ENCODE measurements at places on chromosomes 3 and 15.

DNA sequence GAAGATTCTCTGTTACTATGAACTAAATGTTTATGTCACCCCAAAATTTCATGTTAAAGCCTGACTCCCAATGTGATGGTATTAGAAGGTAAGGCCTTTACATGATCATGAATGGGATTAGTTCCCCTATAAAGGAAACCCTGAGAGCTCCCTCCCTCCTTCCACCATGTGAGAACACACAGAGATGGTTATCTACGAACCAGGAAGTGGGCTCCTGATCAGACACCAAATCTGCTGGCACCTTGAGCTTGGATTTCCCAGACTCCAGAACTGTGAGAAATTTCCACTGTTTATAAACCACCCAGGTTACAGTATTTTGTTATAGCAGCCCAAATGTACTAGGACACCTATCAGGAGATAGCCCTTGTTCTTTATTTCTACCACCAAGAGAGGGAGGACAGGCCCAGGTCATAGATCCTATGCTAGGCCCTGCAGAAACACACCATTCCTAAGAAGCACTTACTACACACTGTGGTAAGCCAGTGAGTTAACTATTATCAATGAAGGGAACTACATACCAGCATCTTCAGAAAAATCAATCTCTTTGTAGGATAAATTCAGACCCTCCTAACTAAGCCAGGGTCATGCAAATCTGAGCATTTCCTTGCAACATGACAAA, 59.0 kb downstream of the PRKAR2A start:
- peak; percentile 15 for DNase-seq

- DNase-seq, result no peak
These were observed 198.1 kb downstream of the NEK10 start for GRCh38 chr3:27171113-27171512.

- DNase-seq, result no peak
These were observed 24.8 kb upstream of the BHLHE40 start for GRCh38 chr3:4954256-4955000.

DNA sequence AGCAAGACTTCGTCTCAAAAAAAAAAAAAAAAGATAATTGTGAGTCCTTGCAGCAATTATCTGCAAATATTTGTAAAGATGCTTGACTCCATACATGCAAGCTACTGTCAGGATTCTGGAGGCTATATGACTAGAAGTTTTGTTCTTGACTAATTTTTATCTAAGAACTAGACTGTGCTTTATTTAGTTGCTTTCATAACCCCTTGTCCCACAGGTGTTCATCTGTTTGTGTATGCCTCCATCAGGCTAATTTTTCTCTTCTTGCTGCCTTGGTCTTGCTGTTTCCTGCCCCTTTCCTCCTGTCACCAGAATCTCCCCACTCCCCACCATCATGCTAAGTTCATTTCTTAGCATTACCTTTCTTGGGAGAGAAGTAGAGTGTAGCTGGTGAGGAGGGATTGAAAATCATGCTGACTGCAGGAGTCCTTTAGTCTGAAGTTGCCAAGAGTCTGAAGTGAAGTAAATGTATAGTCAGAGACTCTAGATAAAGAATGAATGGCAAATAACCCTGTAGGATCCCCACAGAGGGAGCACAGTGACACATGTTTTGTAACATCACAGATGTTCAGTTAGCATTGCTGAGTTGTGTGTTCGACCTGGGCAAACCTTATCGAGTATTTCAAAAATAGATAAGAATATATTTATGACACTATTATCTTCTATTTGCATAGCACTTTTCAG, 12.5 kb downstream of the ST3GAL6 start:
- no peak for DNase-seq

DNA sequence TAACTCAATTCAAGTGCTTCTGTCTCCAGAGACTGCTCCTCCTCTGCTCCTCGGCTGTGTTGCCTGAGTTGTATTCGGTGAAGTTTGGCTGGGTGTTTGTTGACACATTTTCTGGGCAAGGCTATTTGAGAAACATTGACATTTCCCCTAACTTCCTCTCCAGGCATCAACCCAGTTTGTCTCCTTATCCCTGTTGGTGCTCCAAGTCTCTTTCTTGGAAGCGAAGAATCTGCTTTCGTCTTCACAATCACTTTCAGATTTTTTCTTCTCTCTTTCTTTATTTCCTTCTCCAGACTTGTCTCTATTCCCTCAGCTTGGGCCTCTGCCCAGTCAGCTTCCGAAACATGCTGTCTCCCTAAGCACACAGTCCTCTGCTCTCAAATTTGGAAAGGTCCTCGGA, 84.7 kb downstream of the ETV5 start:
- DNase-seq, result no peak

DNA sequence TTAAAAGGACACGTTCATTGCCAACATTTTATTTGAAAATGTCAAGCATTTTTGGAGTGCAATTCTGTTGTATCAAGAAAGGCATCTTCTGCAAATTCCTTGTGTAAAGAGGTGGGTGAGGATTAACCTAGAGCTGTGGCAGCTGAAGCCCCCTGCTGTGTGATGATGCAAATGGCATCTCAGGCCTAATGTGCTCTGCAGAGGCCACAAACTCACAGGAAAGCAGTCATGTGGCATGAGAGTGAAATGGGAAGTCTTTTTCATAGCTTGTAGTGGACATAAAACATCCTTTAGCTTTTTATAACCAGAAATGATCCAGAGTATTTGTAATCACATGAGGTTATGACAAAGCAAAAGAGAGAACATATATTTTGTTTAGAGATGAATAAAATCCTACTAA, 6.4 kb downstream of the CADM2 start:
- no peak for DNase-seq

DNA sequence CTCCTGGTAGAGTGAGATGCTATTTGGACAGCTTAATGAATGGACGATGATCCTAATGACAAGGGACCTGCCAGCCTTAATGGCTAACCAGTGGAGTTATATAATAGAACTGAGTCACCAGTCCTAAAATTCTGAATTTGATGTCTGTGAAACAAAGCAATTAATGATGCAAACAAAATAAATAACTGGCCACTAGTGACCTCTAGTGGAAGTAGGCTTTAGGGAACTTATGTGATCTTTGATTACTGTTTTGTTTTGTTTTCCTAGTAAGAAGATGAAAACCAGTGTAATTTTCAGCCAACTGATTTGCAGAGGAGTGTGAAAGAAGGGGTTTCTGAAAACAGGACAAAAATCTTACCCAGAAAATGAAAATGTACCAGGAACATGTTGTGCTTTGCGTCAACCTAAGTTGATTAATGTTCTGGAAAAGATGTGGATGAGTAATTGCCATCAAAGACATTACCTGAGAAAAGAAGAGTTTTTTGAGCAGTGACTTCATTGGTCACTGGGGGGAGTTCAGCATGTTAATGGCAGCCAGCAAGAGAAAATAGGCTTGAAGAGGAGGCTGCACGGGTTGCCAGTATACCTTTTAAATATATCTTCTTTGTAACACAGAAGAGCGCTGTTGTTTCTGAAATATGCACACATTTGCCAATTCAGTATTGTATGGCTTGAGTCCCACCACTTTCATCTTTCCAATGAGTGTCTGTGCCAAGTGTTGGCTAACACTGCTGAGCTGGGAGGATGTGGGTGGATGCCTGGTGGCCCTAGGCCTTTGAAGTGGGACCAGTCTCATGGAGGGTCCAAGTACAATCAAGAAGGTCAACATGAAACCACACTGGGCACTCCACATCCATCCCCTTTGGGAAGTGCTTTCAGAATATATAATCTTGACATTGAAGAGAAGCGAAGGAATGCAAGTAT, 9.3 kb downstream of the VEPH1 start:
- DNase-seq, result peak; percentile 6

DNA sequence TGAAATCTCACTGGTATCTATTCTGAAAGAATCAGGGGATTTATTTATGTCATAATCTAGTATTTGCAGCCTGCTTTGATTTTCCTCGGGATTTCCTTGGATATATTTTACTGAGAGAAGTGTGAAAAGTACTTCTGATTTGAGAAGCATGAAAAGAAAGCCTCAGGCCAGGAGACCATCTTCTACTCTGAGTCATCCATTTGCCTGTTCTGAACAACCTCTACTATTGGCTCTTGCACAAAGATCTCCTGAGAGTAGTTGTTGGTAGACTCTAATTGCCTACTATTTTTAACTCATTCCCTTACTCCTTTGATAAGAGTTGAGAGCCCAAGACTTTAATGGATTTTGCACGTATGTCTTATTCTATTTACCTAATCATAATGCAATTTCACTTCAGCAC, 318.9 kb downstream of the BCHE start:
- DNase-seq, result no peak

DNA sequence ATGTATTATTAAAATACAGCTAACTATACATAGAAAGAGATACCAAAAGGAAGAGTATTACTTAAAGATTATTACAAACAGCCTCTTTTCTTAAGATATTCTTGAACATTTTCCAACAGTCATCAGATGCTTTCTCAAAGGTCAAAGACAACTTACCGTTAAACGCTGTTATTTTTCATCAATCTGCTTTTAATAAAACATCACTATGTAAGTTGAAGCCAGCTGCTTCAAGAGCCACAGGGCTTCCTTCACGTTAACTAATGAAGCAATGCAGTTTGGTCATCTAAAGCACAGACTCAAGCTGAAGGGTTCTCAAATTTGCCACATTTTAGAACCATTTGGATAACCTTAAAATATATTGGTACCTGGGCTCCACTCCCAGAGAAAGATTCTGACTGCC, 578.8 kb downstream of the ROBO2 start:
- no peak for DNase-seq

DNA sequence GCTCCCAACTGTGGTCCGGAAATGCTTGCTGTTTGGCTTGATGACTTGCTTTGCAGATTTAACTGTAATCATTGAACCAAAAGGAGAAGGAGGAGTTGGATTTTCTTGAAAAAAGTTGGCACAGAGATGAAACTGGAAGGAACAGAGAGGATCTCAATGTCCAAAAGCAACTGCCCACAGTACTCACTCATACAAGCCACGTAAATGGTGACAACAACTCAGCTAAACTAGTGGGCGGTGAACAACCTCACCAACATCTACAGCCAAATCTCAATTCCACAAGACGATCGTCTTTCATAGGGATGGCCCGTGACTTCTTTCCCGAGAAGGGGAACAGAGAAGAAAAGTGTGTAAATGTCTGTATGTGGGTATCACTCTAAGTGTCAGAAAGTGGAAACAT, 48.1 kb downstream of the MYO5C start:
- no peak for DNase-seq

DNA sequence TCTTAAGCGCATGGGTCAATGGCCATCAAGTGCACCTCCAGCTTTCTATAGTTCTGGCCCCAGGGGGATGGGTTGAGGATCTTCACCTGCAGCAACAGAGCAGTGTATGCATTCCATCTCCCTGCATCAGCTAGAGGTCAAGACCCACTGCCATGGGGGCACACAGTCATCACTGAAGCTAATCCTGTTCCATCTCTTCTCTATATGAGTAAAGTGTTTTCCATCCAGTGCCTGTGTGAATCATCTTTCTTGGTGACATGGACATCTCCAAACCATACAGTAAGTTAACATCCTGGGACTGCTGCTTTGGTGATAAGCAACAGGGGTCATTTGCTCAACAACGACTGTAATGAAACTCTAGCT, 4.4 kb upstream of the ENTPD3 start:
- DNase-seq, result no peak

GRCh38 chr3:143824735-143825385, 23.4 kb downstream of the SLC9A9 start:
- DNase-seq, result no peak

DNA sequence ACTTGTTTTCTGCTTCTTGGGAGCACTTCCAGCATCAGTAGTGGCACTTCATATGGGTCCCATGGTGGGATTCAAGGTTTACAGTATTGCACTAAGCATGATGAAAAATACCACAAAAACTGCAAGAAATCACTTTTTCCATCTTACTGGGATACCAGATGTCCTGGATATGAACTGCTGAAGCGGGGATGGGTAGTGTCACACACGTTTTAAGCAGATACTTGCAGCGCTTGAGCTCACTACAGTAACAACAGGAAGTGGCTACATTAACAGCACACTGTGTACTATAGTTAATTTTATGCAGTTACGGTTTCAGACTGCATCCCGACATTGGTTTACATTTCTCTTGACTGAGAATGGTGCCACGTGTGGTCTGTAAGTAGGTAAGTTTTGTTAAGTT, 3.5 kb upstream of the ISG20 start:
- peak; percentile 75 for DNase-seq

DNA sequence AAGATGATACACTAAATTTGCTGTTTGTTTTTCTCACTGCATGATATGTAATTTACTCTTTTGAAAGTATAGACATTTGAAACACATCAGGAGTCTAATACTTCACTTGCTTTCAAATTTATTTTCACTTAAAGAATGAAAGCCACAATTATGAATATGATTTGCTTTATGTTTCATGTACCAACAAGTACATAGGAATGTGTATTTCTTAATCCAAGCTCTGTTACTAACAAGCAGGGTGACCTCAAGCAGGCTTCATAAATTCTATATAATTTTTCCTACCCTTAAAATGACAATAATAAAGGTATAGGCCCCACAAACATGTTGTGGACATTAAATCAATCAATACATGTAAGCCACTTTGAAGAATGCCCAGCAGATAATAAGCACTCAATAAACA, 170.2 kb upstream of the P2RY1 start:
- no peak for DNase-seq

GRCh38 chr3:64016941-64017620, 6.2 kb downstream of the PSMD6 start:
- no peak for DNase-seq

DNA sequence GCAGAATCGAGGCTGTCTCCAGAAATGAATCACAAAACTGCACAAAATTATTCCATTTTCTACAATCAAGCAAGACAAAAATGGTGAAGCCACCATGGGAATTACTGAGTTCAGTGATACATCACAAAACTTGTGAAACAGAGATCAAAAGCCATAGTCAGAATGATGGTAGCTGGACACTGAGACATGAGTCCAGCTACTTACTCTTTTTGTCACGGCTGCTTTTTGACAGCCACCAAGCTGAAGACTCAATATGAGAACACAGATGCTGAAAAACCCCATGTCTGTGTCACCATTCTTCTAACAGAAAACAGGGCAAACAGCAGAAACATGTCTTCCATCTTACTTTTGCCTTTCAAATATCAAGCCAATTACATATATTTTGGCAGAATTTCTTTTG, 237.6 kb downstream of the LPP start:
- DNase-seq, result no peak

- DNase-seq, result no peak
These were observed 242.0 kb downstream of the NFKBIZ start for GRCh38 chr3:102091358-102091757.

DNA sequence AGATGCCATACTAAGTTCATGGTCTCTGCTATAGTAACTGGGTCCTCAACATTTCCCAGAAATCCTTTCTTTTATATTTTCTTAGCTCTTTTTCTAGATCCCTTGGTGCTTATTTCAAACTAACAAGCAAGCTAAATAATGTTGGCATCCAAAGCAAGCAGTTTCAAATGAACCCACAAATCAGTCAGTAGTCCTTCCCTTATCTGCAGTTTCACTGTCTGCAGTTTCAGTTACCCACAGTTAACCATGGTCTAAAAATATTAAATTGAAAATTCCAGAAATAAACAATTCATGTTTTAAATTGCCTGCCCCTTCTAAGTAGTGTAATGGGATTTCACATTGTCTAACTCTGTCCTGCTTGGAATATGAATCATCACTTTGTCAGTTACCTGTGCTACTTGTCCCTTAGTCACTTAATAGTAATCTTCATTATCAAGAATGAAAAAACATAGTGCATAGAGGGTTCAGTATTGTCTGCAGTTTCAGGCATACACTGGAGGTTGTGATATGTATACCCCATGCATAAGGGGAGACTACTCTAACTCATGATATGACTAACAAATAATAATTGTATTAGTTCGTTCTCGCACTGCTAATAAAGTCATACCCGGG, 633.7 kb downstream of the MECOM start:
- no peak for DNase-seq

- no peak for DNase-seq
These were observed 246.9 kb downstream of the ZIC1 start for GRCh38 chr3:147656023-147656422.

All from CD4-positive, alpha-beta T cell treated with Interleukin-4 for 4 hours (primary cell).